ENCODE measurements at places on chromosomes 13 and 19.

DNA sequence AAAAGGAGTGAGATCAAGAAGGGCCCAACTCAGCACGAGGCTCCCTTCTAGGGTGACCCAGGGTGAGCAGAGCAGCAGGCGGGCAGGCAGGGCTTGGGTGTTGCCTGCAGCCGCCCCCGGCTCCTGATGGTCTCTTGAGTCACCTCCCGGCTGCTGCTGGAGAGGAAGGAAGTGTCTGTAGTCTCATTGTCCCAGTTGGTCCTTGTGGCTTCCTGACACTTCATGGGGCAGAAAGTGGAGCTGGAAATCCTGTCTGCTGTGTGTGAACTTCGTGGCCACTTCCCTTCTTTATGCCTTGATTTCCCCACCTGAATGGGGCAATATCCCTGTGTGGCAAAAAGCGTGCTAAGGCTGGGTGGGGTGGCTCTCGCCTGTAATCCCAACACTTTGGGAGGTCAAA lies 2.5 kb downstream of the MAP1S start:
- DNase-seq: peak; percentile 35

DNA sequence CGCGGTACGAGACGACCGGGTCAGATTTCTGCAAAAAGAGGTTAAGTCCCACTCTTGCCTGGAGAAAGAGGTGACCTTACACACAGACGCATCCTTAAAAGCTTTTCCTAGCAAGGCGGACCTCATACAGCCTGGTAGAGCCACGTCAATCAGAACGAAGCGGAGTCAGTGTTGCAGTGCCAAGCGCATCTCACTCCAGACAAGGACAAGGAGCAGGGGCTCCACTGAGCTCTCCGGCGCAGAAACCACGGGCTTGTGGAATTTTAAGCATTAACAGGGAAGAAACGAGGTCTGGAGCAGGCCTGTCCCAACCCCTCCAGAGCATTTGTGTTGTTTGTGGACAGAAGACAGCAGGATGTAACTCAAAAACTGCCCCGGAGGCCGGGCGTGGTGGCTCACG lies 7.1 kb downstream of the EEF2 start:
- DNase-seq: no peak

- no peak for DNase-seq
These were observed 14.0 kb downstream of the UNC13A start for GRCh38 chr19:17673937-17674799.

GRCh38 chr13:94550062-94550738 lies 45.8 kb downstream of the TGDS start:
- DNase-seq: peak; percentile 49

- DNase-seq: peak; percentile 23
These were observed 7.2 kb downstream of the WDR18 start for GRCh38 chr19:991174-991931.

- no peak for DNase-seq
These were observed 242.2 kb upstream of the EDNRB start for GRCh38 chr13:78160793-78161192.

DNA sequence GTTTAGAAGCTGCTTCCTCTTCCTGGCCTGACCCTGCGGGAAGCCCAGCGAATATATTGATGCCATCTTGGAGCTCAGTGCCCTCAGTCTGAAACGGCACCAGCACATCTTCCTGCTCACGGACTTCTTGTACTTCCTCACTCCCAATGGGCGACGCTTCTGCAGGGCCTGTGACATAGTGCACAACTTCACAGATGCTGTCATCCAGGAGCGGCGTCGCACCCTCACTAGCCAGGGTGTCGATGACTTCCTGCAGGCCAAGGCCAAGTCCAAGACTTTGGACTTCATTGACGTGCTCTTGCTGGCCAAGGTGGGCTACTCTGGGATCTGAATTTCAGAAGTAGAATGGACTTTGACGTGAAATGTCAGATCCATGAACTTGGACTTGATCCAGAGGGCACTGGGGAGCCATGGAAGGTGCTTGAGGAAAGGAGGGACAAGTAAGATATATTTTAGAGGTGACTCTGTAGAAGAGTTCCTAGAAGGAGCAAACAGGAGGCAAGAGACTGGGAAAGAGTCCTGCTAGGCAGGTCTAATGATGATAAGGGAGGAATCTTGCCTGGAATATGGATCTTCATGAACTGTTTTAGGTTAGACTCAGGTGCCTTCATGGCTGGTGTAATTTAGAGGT lies 38.4 kb upstream of the CYP4F8 start:
- DNase-seq: no peak

DNA sequence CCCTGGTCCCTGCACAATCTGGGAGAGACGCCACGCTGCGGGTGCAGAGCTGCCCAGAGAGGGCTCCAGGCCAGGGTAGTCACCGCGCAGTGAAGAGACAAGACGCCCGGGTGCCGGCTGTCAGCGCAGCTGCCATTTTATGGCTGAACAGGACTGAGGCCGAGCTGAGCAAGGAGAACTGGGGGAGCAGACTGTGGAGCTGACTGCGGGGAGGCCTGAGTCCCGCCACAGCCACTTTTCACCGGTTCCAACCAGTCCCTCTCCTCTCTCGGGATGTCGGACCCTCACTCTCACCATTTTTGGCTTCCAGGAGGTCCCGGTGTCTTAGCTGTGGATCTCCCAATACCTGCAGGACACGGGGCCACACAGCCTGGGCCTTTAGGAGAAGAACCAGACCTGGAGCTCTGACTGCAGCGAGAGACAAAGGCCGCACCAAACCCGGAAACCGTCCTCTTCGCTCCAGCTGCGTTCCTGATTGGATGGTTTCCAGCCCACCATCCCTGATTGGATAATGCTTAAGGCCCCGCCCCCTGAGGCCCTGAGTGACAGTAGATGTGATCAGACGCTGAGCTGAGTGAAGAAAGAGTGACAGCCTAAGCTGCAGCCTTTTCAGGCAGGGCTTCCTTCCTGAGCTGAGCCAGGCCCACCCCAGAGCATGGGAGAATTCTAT lies at the start of gene ZNF626:
TSS of gene ZNF626 (minus strand) at position 422 of the 670 bp plus-strand sequence. CDS start at position 297, 125 bp downstream.
- peak; percentile 96 for DNase-seq

GRCh38 chr19:37981785-37982475 lies 74.9 kb downstream of the SIPA1L3 start:
- DNase-seq: no peak

DNA sequence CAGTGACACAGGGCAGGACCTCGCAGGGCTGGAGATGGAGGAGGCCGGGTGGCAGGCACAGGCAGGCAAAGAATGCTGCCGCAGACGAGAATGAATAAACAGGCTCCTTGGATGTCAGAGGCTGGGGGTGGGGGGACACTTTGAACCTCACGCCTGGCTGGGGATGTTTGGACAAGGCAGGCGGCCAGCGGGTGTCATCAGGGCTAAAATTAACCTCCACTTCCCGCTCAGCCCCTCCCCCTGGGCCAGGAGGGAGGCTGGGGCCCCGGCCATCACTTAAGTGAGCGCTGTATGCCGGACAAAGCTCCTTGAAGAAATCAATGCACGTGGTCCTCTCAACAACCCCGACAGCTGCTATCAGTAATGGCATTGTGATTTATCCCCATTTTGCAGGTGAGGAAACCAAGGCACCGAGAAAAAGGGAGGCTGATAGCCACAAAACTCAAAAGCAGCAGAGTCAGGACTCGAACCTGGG lies 10.3 kb upstream of the FUT5 start:
- DNase-seq: peak; percentile 41

- DNase-seq: no peak
These were observed 35.7 kb downstream of the TFDP1 start for GRCh38 chr13:113620036-113620796.

DNA sequence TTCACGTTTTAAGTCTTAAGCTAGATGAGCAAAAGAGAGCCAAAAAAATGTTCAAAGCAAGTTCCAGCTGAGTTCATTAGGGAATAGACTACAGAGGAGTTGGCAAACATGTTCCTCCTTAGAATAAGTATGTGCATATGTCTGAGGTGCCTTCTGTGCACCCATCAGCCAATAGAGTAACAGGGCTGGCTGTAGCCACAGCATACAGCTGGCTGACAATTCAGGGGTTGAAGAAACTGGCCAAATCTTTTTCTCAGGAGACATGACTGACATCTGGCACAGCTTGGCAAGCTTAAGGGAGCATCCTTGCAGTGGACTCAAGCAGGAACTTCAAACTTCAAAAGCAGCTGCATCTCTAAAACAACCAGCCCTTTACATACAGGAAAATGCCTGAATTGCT lies 414.8 kb upstream of the PCDH20 start:
- DNase-seq: no peak

DNA sequence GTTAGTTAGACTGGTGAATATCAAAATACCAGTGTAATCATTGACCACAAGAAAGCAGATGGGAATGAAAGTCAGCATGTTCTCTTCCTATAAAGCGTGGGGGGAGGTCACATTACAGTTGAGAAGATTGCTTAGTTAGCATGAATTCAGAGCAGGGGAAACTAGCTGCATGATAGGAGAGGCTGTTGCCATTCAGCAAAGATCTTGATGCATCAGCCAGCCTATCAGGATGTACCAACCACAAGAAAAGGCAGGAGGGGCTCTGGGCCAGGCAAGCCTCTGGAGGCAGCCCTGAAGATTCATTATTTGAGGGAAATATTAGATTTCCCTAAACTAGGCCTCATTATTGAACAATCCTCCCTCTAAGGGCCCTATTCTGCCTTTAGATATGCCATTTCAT lies 5.0 kb upstream of the MTMR6 start:
- no peak for DNase-seq

DNA sequence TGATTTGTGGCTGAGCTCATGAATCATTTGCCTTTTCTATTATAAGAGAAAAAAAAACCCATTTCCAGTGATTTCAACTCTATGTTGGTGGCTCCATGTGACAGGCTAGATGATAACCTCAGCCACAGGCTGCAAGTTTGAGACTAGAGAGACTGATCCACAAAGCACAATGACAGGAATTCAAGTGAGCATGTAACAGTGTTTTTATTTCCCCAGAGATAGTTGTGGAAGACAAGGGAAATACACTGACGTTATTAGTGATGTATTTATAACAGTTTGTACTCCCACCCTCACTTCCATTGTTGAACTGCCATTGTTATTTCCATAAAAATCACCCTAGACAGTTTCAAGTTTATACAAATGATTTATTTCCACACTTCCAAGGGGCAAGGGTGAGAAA lies 27.9 kb upstream of the EDNRB start:
- DNase-seq: no peak

- no peak for DNase-seq
These were observed 407.3 kb upstream of the SGCG start for GRCh38 chr13:22773465-22773864.

DNA sequence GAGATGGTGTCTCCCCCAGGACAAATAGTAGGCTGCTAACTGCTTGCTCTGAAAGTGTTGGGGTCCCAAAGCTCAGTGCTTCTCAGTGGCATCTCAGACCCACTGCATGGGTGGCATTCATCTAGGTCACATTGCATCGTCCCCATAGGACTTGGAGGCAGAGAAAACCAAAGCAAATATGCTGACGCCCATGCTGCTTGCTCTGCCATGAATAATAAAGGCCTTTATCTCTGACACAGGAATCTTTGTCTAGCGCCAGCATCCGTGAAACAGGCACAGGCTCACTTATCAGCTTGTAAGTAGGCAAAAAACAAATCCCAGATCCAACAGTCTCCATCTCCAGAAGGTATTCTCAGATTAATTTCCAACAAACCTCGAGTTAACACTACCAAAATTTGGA lies 18.9 kb upstream of the IPO5 start:
- DNase-seq: no peak

- DNase-seq: no peak
These were observed 234.0 kb upstream of the PCDH9 start for GRCh38 chr13:67464154-67464553.

GRCh38 chr13:93309886-93310523 lies 83.4 kb downstream of the GPC6 start:
- no peak for DNase-seq

- no peak for DNase-seq
These were observed 200.8 kb downstream of the RGCC start for GRCh38 chr13:41658057-41658661.
